ENCODE measurements at places on chromosomes 13 and 19. TPM values are rescaled to one million over a fixed set of nuclear protein-coding genes. Genes with fewer than 3 reads are reported as not detected.

CRLF1 gene
- 4.4 TPM for total RNA-seq

ITGBL1 gene
- total RNA-seq: not detected

FCAR gene
- total RNA-seq: not detected

CCDC8 gene
- 33.8 TPM for total RNA-seq

DNA sequence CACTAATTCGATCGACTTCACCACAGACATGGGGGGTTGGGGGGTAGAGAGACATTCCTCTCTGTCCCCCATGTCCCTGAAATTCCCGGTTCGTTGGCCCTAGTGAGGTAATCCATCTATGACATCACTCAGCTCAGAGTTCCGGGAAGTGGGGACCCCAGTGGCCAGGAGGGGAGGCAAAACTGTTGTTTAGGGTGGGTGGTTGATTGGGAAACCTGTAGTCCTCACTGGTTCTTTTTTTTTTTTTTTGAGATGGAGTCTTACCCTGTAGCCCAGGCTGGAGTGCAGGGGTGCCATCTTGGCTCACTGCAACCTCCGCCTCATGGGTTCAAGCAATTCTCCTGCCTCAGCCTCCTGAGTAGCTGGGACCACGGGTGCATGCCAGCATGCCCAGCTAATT, at the start of gene ARRDC5:
TSS of gene ARRDC5 (minus strand) at position 101 of the 400 bp plus-strand sequence. CDS start at position 30, 71 bp downstream.
- DNase-seq: no peak

DNA sequence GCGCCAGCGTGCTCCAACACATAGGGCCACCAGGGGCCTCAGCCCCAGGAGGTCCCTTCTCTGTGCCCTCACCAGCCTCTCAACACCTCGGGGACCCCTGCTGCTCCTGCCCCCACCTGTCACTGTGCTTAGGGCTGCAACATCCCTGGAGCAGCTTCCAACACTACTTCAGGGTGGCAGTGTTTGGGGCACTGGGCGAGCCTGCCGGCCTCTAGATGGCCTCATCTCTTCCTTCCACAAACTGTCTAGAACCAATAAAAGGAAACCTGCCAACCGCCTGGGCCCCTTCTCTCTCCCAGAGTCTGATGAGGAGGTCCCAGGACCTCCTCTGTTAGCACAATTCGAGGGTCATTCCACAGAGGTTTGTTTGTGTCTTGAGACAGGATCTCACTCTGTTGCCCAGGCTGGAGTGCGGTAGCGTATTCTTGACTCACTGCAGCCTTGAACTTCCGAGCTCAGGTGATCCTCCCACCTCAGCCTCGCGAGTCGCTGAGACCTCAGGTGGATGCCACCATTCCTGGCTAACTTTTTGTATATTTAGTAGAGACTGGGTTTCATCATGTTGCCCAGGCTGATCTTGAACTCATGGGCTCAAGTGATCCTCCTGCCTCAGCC, 10.1 kb upstream of the SHD start:
- no peak for DNase-seq

DNA sequence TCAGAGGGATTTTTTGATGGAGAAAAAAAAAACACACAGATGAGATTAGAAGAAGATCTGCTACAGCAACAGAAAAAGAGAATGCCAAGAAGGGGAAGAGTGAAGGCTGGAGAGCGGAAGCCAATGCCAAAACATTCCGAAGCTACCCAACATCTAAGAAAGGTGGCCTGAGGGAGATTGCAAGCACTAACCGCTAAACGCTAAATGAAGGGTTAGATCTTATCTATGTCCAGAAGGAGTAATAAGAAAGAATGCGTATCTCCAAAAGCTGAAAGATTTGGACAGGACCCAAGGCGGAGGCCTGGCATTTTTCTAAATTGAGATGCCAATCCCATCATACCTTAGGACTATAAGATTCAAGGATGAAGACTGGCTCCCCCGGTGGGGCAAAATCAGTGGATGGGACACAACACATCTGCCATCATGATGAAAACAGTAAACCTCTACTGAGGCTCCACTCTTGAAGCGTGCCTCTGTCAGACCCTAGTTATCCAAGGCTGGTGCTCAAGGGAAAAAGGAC, 15.6 kb upstream of the HMGB1 start:
- no peak for DNase-seq

GRCh38 chr13:94967183-94968039, 255.1 kb upstream of the SOX21 start:
- DNase-seq: peak; percentile 37

- DNase-seq: no peak
Measured at GRCh38 chr13:65236841-65237418, 1993.2 kb downstream of the PCDH9 start.

Data from progenitor cell of endocrine pancreas (in vitro differentiated cells).